ENCODE measurements at places on chromosomes 2 and 18. TPM values are rescaled to one million over a fixed set of nuclear protein-coding genes. Genes with fewer than 3 reads are reported as not detected.

The ZNF142 gene
- total RNA-seq, result 15.4 TPM

The TLX2 gene
- total RNA-seq, result not detected

The SERPINB3 gene
- not detected for total RNA-seq

The NT5C1B gene
- not detected for total RNA-seq

The MAP2 gene
- total RNA-seq, result 11.5 TPM

The ST6GAL2 gene
- total RNA-seq, result not detected

The AMER3 gene
- total RNA-seq, result not detected

DNA sequence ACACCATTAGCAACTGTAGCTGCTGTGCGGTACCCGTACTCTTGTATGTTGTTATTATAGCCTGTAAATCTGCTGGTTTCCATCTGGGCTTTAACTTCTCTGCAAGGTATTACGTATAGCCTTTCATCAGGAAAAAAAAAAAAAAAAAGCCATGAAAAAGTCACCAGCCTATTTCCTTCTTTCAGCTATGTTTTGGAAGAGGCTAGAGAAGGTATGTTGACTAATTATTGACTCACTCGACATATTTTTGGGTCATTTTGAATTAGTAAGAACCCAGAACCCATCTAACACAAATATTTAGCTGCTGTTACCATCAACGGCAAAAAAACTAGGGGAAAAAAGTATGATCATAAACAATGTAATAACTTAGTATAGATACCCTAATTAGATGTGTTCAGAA lies 1395.6 kb downstream of the SUCLG1 start:
- DNase-seq, result no peak
- H3K4me1 ChIP-seq, result no peaks in the 10 kb centered on the region

- H3K4me3 ChIP-seq, result no peak overlapping the region
- H3K36me3 ChIP-seq, result no peaks in the 10 kb centered on the region
- DNase-seq, result no peak
- no peak overlapping the region for H3K27ac ChIP-seq
- H3K4me1 ChIP-seq, result no peaks in the 10 kb centered on the region
- H3K27me3 ChIP-seq, result no peaks in the 10 kb centered on the region
These were observed 186.3 kb downstream of the TMEM163 start for GRCh38 chr2:134532537-134532936.

DNA sequence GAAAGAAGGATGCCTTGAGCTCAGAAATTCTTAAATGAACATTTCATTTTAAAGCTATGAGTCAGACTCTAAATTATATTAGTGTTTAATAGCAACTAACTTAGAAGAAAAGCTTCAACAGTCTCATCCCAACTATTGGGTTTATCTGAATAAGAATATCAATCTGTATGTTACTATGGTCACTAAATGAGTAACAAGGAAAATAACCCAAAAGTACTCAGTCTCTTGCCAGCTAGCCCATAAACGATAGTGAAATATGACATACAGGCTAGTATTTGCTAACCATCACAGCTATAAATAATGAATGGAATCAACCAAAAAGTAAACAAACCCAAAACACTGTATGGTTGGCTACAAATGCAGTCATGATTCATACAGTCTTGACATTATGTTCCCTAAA lies 174.9 kb downstream of the RAB3GAP1 start:
- H3K27ac ChIP-seq, result no peak overlapping the region
- H3K27me3 ChIP-seq, result no peaks in the 10 kb centered on the region
- no peak for DNase-seq
- no peak overlapping the region for H3K4me3 ChIP-seq
- no peaks in the 10 kb centered on the region for H3K4me1 ChIP-seq

- H3K36me3 ChIP-seq, result no peaks in the 10 kb centered on the region
- no peak overlapping the region for H3K4me3 ChIP-seq
- DNase-seq, result no peak
- H3K4me1 ChIP-seq, result no peaks in the 10 kb centered on the region
These were observed 2.9 kb downstream of the RNF144A start for GRCh38 chr2:6919901-6920742.

DNA sequence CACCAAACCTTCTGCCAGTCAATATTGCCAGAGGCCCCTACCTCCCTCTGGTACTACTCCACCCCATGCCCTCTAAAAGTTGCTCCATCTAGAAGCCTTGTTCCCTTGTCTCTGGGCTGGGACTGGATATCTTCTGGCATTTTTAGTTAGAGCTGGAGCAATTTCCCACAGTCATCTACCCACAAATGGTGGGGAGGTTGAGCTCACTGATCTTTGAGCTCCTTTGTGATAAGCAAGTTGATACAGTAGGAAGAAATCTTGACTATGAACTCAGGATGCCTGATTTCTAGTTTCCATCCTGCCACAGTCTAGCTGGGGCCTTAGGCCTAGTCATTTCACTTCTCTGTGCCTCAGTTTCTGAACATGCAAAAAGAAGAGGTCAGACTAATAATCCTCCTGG lies 155.0 kb downstream of the MAIP1 start:
- no peak overlapping the region for H3K27ac ChIP-seq
- no peak overlapping the region for H3K4me3 ChIP-seq
- DNase-seq, result no peak

- H3K4me3 ChIP-seq, result no peak overlapping the region
- no peak overlapping the region for H3K27ac ChIP-seq
- H3K36me3 ChIP-seq, result no peaks in the 10 kb centered on the region
- no peaks in the 10 kb centered on the region for H3K27me3 ChIP-seq
- no peaks in the 10 kb centered on the region for H3K4me1 ChIP-seq
These were observed 211.5 kb downstream of the GALR1 start for GRCh38 chr18:77461062-77461688.

DNA sequence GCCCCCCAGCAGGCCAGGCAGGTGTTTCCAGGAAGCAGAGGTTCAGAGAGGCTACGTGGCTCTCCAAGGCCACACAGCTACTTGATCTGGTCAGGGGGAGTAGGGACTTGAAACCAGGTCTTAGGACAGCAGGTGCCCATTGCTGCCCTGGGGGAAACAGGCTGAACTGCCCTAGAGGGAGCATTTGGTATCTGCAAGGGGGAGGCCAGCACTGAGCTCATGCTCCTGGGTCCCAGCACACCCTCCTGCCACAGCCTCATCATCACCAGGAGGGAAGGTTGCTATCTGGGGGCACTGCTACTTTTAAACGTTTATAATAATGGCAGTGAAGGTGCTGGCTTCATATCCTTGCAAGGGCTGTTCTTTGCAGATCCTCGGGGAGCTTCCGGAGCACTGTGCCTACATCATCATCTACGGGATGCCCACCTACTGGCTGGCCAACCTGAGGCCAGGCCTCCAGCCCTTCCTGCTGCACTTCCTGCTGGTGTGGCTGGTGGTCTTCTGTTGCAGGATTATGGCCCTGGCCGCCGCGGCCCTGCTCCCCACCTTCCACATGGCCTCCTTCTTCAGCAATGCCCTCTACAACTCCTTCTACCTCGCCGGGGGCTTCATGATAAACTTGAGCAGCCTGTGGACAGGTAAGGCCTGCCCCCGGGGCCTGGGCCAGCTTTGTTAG lies 36.1 kb downstream of the ABCG8 start:
- H3K27me3 ChIP-seq, result no peaks in the 10 kb centered on the region
- no peak overlapping the region for H3K4me3 ChIP-seq
- no peak for DNase-seq
- H3K4me1 ChIP-seq, result no peaks in the 10 kb centered on the region

GRCh38 chr2:27324720-27325119 lies 1.8 kb upstream of the MPV17 start:
- DNase-seq, result no peak
- no peak overlapping the region for H3K27ac ChIP-seq
- H3K36me3 ChIP-seq, result peaks cover 9% of the 10 kb centered on the region
- H3K4me1 ChIP-seq, result no peaks in the 10 kb centered on the region

DNA sequence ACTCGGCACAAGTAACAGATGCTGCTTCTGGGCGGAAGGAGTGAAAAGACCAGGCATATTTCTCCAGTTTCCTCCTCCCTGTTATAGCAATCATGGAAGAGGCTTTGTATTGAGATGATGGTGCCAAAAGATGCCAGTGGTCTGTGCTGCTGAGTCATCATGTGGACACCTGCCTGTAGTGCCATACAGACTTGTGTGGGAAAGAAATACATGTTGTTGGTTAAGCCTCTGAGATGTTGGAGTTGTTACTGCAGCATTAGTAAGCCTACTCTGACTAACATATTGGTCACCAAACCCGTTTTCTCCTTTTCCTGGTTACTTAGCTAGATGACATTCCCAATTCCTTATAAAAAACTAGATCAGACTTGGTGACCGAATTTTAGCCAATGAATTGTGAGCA lies 356.9 kb downstream of the ZNF521 start:
- no peak overlapping the region for H3K27ac ChIP-seq
- DNase-seq, result no peak
- no peaks in the 10 kb centered on the region for H3K4me1 ChIP-seq
- no peaks in the 10 kb centered on the region for H3K27me3 ChIP-seq

GRCh38 chr2:1459727-1460126 lies 46.5 kb downstream of the TPO start:
- H3K4me3 ChIP-seq, result no peak overlapping the region
- H3K27ac ChIP-seq, result no peak overlapping the region
- DNase-seq, result no peak
- no peaks in the 10 kb centered on the region for H3K4me1 ChIP-seq
- peaks cover 20% of the 10 kb centered on the region for H3K27me3 ChIP-seq

- H3K27ac ChIP-seq, result no peak overlapping the region
- no peak overlapping the region for H3K4me3 ChIP-seq
- H3K4me1 ChIP-seq, result no peaks in the 10 kb centered on the region
- H3K27me3 ChIP-seq, result no peaks in the 10 kb centered on the region
- no peaks in the 10 kb centered on the region for H3K36me3 ChIP-seq
These were observed 1346.2 kb downstream of the SUCLG1 start for GRCh38 chr2:83112858-83113257.

DNA sequence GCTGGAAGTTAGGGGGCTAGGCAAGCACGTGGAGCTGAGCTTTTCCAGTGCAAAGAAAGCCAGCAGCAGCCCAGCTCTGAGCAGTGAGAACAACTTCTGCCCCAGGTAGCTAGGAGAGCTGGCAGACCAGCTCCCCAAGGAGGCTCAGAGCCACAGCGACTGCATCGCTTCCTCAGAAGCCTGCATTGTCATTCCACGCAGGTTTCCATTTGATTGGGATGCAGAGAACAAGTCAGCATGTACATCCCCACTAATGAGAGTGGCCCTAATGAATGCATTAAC lies 45.1 kb downstream of the C1QL2 start:
- H3K27me3 ChIP-seq, result no peaks in the 10 kb centered on the region
- no peak overlapping the region for H3K4me3 ChIP-seq
- no peaks in the 10 kb centered on the region for H3K4me1 ChIP-seq
- no peaks in the 10 kb centered on the region for H3K36me3 ChIP-seq
- DNase-seq, result no peak

GRCh38 chr2:151843691-151844061 lies 15.5 kb upstream of the ARL5A start:
- no peaks in the 10 kb centered on the region for H3K4me1 ChIP-seq
- H3K27me3 ChIP-seq, result no peaks in the 10 kb centered on the region
- DNase-seq, result no peak
- H3K4me3 ChIP-seq, result no peak overlapping the region

Data from breast epithelium (tissue), 4 donors.